ENCODE measurements at places on chromosomes 3 and 15.

DNA sequence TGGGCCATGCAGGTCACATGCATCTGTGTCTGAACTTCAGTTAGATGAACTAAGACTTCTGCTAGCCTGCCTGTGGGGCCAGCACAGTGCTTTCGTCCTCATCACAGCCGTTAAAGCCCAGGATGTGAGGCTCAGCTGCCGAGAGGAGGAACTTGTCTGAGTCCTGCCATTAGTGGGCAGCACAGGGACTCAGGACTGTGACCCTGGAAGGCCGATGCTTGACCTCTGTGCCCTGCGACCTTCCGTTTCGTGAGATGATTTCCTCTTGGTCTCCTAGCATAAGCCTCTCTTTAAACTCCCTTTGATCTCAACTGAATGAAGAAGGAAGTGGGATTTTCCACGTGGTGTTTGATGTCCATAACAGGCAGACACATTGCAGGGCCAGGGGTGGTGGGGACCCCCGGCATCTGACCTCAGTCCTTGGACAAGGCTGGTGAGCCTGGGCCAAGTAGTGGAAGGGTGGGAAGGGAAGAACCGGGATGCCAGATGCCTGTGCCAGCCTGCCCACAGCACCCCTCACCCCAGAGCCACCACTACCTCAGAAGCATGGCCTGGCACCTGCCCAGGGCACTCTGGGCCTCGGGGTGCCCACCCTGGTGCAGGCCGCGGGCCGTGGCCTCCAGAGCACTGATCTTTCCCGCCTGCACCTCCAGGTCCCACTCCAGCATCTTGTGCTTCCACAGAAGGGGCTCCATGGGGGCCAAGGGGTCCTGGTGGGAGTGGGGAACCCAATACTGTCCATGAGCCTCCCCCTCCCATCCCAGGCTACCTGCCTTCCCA, 21.6 kb downstream of the PLA2G4B start:
- no peak for DNase-seq

DNA sequence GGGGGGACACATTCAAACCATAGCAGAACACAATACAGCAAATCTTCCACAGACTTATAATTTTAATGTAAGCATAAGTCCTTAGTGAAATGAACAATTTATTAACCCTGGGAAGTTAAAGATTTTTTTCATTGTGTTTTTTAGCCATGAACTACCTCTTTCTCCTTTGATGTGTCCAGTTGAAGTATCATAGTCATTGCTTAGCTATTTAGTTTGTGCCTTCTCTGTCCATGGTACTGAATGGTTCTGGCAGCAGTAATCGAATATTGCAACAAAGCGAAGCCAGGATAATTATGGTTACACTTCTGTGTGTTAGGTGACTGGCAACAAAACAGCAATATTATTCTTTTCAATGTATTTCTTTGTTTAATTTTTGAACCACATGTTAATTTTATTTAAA, 403.0 kb upstream of the ONECUT1 start:
- no peak for DNase-seq

GRCh38 chr15:69953051-69953450, 144.7 kb downstream of the TLE3 start:
- DNase-seq: no peak

DNA sequence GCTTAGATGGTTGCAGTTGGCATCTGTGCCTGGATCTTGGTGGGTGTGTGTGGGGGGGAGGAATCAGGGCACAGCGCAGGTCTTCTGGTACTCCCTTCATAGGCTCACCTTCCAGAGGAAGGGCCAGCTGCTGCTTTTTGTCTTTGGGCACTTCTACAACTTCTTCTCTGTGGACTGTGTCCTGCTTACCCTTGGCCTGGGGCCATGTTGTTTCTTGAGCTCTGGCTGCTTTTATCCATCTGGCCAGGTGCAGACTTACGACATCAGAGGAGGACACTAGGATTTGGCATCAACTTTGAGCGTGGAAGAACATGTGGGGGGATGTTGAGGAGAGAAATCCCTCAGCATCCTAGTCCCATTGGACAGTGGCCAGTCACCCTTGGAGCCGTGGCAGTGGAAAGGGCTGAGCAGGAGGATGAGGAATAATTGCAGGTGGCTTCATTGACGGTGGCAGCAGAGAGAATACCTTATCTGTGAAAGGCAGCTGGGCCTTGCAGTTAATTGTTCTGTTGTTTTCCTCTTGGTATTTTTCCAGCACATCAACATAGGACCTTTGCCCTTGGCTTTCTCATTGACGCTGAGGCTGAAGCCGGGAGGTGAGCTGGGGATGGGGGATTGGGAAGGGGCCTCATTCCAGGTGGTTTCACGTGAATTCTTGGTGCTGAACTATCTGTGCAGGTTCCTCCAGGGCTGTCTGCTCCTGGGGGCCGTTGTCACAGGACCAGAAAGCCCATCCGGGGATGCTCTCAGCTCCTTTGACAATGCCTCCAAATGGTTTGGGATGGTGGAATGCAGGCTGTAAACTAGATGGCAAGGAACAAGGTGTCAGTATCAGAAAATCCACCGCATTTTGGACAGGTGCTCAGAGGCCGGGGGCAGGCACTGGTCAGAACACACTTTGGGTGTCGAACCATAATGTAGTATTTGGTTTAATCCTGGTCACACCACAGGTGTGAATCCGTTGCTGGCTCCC, 9.7 kb downstream of the EPHB1 start:
- DNase-seq: no peak

GRCh38 chr15:81304226-81304625, 19.7 kb downstream of the STARD5 start:
- DNase-seq: no peak

DNA sequence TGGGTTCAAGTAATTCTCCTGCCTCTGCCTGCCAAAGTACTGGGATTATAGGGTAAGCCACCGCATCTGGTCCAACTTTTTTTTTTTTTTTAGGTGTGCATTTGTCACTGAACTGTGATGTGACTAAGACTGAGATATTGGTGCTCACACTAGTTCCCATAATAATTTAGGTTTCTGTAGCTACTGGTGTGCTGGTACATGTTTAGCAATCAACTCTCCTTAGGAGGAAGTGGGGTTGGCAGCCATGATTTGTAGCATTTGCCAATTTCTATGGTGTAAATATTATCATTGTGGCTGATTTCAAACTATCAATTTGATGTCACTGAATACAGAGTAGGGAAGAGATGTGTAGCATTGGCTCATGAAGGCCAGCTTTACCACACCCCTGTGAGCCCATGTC, 372.7 kb downstream of the EDEM1 start:
- DNase-seq: no peak

- DNase-seq: no peak
Measured at GRCh38 chr3:46280105-46280797, 38.0 kb downstream of the CCR3 start.

- DNase-seq: no peak
Measured at GRCh38 chr15:36831125-36831903, 251.9 kb downstream of the CDIN1 start.

- no peak for DNase-seq
Measured at GRCh38 chr3:17070161-17070959, 185.6 kb downstream of the PLCL2 start.

DNA sequence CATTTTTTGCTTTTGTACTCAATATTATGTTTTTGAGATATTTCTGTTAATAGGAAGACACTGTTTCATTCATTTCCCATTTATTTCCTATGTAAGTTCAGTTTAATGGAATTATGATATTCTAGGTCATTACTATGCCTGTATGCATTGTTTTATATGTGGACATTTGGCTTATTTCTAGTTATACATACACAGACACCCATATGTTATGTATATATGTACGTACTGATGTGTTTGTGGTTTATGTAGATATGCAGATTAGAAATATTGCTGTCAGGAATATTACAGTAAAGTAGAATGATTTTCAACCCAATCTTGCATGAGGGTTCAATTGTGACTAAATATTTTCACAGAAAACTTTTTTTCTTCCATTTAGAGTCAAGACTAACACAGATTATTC, 190.5 kb downstream of the KCNH8 start:
- DNase-seq: no peak

GRCh38 chr3:146817704-146818103, 212.6 kb upstream of the PLSCR5 start:
- DNase-seq: no peak

- no peak for DNase-seq
Measured at GRCh38 chr3:73586190-73586589, 38.6 kb downstream of the PDZRN3 start.

GRCh38 chr3:14312375-14312774, 90.0 kb upstream of the SLC6A6 start:
- no peak for DNase-seq

DNA sequence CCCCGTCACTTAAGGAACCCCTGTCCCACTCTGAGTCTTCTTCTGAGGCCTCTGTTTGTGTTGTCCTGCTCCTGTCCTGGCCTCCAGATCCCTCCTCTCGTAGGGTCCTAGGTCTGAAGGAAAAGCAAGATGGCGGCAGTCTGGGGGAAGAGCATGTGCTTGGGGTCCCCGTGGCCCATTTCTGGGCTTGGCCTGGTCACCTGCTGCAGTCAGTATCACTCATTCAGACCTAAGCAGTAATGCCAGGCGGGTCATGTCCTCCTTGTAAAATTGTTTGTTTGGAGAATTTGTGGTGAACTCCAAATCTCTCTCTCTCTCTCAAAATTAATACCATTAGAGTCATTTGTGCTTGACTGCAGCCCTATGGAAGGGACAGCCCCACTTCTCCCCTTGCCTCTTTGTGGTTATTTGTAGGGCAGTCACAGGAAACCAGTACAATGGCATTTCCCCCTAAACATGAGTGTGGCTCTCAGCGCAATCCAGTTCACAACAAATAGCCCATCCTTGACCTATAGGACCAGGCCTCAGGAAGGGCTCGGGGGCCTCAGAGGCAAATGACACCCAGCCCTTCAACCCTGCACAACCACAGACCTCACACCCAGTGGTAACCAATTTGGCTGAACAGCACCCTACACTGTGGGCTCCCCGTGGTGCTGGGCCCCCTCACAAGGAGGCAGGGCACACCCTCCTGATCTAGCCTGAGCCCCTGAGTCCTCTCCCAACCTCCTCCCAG, 173.5 kb downstream of the OR4M2 start:
- DNase-seq: no peak

- no peak for DNase-seq
Measured at GRCh38 chr15:63244976-63245645, 32.3 kb upstream of the APH1B start.

DNA sequence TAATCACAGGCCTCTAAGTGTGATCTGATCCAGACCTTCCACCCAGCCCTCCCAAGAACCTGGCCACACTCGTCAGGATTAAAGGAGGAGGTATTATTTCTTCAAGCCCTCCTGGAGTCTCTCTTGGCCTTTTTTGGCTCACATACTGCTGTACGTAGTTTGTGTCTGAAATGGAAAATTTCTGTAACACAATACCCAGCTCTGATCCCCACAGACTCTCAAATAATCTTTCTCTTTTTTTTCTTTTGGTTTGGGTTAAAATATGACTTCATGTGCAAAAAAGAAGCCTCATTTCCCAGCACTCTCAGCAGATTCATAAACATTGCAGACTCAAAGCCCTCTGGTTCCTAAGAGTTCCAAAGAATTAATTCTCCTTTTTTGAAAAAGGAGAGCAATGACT, 96.5 kb upstream of the PHLDB2 start:
- DNase-seq: no peak

DNA sequence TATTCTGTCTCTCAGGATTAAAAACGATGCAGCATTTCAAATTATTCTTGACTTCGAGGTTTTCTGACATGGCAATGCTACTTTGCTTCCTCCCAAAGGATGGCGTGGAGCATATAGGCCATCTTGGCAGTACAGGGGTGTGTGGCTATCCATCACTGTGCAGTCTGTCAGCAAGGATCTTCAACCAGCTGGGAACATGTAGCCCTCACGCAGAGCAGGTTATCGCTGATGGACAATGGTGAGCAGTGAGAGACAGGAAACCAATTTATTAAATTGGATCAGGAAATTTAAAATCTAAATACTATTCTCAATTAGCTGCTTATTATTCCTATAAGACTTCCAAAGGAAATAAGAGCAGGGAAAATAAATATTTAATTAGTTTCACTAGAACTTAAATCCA, 615.3 kb downstream of the OTOL1 start:
- DNase-seq: no peak

GRCh38 chr3:152737021-152737908, 97.7 kb upstream of the P2RY1 start:
- no peak for DNase-seq

- DNase-seq: no peak
Measured at GRCh38 chr3:172580680-172581401, 57.6 kb upstream of the TNFSF10 start.

DNA sequence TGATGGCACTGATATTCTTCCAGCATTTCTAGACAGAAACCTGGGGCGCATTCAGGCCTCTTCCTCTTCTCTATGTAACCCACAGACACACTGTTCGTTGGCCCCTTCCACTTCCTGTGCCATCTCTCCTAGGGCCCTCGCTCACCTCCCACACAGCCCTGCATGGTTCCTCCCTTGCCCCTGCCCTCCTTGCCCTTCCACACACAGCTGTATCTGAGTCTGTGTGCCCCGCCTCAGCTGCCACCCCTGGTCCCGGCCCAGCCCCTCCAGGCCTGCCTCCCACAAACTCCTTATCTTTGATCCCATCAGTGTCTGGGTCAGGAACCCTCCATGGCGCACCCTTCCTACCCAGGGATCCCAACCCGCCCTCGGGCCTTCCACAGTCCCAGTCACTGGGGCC, 37.9 kb downstream of the RAB6B start:
- no peak for DNase-seq

Data from nucleus accumbens (tissue), 56 donors.